ENCODE measurements at places on chromosomes 4 and X.

DNA sequence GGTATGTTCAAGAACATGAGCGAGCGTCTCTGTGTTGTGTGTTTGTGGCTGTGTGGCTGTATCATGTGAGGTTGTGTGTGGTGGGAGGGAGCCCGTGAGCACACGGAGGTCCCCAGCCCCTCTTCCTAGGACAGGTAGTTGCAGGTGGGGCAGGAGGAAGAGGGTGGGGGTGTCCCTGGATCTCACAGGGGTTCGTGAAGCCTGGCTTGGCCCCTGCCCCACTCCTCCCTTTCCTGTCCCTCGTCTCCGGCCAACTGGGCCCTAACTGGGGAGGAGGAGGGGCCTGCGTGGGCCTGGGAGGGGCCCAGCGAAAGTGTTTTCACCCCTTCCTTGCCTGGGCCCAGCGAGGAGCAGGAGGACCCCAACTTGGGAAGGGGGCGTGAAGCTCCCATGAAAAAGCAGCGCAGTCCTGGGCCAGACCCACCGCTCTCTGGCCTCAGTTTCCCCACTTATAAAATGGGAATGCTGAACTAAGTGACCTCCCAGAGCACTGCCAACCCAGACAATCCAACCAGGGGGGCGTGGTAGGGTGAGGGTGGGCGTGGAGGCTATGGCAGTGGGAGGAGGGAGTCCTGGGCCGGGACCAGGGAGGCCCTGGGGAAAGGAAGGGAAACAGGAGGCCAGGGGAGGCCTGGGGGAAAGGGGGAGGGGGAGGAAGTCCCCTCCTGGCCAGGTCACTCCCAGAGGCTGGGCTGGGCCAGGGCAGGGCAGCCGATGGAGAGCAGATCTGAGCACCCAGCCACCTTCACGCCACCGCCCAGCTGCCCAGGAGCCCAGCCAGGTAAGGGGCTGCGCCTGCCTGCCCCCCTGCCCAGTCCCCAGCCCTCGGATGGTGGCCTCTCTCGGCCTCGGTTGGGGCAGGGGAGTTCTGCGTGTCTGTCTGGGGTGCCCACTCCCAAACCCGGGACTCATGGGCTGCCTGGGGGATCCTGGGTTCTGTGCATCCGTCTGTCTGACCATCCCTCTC, at the start of gene AVPR2:
TSS of gene AVPR2 (plus strand) at position 683 of the 967 bp plus-strand sequence. CDS start 473 bp downstream, outside the sequence.
- DNase-seq, result no peak

DNA sequence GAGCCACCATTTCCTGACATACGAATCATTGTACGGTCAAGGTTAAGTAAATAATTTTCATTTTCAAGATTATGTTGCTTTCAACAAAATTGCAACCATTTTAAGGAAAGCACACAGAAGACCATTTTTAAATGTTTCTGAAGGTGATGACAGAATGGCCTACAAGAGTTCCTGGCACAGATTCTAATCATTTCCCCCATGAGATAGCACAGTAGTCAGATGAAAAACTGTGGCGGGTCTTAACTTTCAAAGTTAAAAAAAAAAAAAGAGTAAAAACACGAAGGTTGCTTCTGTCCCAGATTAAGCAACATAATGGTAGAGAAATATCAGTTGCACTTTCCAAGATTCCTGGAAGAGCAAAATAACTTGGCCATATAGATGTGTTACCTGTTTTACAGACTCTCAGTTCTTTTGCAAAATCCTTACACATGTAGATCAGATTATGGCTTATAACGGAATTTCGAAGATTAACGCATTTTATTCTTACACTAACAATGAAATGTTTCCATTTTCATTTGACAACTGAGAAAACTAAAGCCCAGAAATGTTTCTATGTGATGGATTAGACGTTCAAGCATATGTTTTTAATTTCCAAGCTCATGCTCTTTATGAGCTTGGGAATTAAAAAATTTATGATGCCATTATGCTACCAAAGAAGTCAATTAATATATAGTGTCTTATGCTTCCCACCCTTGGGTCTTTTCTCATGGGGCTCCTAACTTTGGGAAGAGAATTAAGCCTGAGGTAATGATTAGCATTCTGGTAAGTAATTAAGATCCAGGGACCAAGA, 335.1 kb upstream of the CLNK start:
- no peak for DNase-seq

- DNase-seq, result no peak
Observed at GRCh38 chrX:149521438-149521837, 16.3 kb upstream of the IDS start.

DNA sequence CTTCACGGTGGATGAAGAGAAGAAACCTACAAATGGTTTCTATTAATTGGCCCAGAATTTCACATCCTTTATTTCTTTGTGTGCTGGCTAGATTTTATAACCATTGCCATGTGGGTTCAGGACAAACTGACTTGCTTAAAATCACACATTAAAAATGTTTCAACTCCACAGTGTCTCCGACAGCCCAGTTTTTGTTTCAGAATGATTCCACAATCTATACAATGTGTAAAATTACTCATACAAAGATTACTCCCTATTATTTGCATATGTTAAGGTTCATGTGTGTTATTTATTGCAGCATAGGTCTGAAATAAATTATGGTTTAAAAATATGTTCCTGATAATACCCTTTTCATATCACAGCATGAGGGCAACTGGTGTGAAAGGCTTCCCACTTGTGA, 20.6 kb downstream of the DCHS2 start:
- no peak for DNase-seq

DNA sequence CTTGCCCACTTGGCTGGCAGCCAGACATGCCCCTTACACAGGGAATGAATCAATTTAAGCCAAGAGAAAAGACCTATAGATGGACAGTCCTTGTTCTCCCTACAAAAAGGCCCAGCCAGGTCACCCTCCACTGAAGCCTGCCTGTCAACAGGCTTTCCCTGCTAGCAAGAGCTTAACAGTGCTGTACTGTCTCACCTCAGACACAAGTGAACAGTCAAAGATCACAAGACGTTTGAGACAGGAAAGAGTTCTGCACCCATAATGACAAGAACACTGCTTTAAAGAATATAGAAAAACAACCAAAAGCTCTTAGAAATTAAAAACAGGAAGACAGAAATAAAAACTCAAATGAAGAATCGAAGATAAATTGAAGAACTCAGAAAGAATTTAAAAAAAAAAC, 4.6 kb downstream of the RNF175 start:
- DNase-seq, result no peak

GRCh38 chrX:78573630-78574029, 85.5 kb downstream of the RTL3 start:
- DNase-seq, result peak; percentile 25

DNA sequence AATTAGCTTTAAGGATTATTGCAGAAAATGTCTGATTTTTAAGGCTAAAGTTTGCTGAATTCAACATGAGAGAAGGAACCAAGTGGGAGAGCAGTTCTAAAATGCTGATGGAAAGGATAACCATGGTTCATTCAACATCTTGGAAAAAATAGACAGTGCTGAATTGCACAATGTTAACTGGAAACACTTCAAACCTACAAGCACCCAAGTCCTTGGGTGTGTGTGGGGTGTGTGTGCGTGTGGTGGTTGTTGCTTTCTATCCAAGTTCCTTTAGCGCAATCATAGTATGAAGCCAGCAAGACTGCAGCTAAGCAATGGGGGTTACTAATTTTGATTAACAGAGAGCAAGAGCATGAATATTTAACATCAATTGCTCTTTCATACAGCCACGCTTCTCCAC, 29.3 kb upstream of the SCOC start:
- DNase-seq, result no peak

DNA sequence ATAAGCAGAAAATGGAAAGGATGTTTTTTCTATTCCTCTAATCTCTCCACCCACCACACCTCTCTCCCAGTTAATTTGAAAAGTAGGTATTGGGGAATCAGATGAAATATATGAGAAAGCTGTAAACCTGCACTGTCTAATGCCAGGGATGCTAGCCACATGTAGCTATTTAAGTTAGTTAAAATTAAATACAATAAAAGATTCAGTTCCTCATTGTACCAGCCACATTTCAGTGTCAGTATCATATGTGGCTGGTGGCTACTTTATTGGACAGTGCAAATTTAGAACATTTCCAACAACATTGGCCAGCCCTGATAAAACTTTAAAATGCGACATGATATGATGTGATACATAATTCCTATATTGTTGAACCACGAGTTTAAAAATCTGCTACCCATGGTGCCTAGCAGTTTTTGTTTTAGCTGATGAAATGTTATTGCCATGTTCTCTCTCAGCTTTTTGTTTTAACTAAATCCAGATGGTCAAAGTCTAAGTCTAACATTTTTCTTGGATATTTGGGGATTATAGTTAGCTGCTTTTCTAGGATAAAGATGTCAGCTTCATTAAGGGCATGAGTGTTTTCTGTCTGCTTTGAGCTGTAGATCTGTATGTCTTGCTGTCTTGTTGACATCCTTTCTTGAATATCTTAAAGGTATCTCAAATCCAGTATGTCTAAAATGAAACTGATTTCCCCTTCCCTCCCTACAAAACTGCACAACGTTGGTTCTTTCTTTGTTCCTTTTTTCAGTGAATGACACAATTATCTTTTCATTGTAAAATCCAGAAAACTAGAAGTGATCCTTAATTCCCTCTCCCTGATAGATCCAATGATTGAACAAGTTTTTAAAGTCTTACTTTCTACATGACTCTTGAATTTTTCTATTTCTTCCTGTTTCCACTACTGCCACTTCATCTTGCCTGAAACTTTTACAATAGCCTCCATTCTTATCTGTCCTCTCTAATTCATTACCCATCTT, 6.2 kb downstream of the ARFIP1 start:
- no peak for DNase-seq

- no peak for DNase-seq
Observed at GRCh38 chrX:68440940-68441339, 7.6 kb upstream of the OPHN1 start.

Data from cerebellar cortex (tissue), 1 donor.